ENCODE measurements at places on chromosomes 2 and 18.

DNA sequence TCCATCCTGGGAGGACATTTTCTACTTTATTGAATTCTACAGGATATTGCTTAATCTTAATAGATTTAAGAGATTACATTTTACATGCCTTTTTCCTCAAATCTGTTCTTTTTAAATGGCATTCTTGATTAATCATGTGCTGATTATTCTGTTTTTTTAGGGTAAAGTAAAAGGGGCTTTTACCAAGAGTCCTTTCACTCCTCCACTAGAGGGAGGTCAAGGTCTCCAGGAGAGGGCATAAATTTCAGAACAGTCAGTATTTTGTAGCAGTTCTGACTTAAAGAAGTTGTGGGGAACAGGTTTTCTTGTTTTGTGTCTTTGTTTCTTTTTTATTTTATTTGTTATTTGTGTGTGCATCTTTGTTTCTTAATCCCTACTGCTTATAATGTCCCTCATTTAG is 25.4 kb downstream of the WDR75 start:
- no peak for DNase-seq

DNA sequence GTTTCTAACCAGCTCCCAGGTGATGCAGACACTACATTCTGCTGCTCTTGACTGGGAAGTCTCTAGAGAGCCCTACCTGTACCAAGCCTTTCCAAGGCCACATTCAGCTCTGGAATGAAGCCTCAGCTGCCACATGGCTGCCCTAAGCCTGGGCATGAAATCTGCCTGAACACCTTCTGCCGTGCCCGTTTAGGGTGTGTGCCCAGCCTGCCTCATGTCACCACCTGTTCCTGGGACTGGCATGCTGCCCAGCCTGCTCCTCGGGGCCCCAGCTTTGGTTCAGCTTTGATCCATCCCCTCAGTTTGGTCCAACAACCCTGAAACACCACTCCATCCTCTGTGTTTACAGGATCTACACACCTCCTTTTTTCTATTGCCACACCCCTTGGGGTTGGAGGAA is 210.9 kb downstream of the L3MBTL4 start:
- DNase-seq = no peak

GRCh38 chr2:65620524-65620923 is 188.1 kb upstream of the SPRED2 start:
- DNase-seq = no peak

DNA sequence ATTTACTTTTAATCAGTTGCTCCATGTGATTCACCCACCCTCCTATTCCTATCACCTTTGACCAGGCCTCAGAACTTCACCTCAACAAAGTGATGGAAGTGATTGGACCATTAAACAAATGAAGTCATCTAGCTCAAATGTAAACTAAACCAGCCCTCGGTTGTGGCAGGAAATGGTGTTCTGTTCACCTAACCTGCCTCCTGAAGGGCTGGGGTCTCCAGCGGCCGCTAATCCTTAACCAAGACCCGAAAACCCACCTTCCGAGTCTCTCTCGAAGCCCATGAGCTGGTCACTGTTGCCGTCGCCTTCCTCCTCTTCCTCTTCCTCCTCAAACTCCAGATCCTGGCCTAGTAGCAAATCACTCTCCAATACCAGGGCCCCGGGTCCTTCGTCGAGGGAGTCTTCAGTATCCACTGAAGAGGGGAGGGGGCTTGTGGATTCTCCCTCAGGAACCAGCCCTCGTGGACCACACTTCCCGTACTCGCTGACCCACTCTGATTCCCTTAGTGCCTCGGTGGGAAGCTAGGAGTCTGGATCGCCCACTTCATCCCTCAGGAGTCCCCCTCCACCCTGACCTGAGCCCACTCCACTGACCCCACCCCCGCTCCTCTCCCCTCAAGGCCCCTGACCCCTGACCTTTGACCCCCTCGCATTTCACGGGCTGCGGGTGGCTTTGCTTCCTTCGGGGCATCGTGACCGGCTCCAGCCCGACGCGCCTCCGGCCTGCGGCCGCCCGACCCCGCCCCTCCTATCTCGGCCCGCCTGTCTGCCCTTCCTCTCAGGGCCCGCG is 503 bp downstream of the ZNF513 start:
- DNase-seq = no peak

DNA sequence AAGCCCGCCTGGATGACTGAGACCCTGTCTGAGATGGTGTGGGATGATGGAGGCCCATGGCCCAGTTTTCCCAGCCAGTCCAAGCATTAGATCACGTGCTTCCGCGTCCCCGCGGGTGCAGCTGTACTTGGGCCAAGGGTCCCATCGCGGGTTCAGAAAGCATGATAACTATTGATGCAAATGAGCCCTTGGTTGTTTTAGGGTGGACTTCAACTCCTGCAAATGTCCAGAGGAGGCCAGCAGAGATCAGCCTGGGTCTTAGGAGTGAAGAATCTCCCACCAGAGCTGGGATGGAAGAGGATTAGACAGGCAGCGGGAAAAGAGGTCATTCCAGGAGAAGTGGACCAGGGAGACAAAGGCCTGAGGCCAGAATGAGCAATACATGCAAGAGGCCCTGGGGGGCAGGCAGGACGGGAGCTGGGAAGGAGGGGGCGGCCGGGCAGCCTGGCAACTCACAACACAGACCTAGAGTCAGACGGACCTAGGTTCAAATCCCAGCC is 89.9 kb upstream of the TMEM247 start:
- no peak for DNase-seq

DNA sequence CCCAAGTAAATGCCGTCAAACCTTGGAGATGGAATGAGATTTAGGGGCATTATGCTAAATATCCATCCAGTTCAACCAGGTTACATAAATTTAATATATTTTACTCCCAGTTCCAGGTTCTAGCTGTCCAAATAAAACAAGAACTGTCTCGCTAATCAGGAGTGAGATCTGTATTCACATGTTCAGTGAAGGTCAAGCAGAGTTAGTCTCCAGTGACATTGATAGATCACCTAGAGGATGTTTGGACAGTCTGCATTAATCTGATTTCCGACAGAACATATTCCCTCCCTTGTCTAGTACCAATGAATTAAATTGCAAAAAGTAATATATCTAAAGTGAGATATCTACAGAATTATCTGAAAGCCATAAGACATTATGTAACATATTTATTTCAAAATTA is 979.4 kb upstream of the CNTNAP5 start:
- no peak for DNase-seq

GRCh38 chr2:166419616-166419934 is 43.8 kb upstream of the SCN9A start:
- no peak for DNase-seq

GRCh38 chr18:63860531-63860930 is 27.0 kb upstream of the SERPINB2 start:
- no peak for DNase-seq

DNA sequence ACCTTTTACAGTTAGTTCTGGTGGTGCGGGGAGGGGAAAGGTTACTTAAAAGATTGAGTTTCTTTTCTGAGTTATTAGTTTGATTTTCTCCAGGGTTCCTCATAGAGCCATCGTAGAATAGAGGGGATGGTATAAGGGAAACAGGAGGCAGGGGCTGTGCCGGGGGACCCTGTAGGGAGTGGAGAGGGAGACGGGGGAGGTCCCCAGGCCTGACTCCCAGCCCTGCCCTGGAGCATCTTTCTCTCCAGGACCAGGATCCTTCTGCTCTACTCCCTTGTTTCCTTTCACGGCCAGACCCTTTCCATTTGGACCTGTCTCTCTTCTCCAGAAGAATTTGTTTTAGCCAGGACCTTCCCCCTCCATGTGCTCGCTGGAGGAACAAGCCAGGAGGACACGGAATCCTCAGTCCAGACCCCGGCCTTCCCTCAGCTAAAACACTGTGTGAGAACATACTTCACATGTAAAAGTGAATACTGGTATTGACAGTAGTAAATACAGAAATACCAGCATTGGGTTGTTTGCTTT is 35.4 kb downstream of the DGKD start:
- no peak for DNase-seq

GRCh38 chr2:241598487-241598886 is 38.5 kb downstream of the THAP4 start:
- no peak for DNase-seq

DNA sequence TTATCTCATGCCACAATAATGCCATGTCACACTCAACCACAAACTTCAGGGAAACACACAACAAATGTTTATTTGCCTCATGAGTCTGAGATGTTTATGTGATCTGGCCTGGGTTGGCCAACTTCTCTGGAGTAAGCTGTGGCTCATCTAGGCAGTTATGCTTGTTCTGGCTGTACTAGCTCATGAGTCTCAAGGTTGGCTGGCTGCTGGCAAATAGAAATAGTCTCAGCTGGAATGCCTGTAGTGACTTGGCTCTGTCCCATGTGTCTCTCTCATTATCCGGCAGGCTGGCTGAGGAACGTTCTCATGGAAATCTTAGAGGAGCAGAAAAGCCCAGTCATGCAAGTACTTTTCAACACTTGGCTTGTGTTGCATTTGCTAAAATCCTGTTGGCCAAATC is 234.9 kb upstream of the CDH2 start:
- DNase-seq = no peak

GRCh38 chr2:148552675-148553331 is 91.7 kb upstream of the EPC2 start:
- DNase-seq = peak; percentile 40

DNA sequence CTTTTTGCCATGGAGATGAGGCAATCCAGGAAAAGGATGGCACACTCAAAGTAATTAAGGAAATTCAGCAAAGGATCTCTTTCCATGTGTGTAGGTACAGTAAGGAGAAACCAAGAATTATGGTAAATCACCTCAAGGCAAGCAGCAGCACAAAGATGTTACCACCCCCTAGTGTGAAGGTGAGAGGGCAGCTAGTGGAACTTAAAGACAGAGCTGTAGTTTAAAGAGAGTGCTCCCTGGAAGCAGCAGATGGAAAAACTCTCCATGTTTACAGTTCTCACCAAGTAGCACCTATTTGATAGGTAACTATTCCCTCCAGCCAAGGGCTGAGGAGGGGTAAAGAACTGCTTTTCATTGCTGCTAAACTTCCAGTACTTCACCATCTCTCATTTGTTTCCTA is 860.4 kb upstream of the CRIM1 start:
- no peak for DNase-seq

DNA sequence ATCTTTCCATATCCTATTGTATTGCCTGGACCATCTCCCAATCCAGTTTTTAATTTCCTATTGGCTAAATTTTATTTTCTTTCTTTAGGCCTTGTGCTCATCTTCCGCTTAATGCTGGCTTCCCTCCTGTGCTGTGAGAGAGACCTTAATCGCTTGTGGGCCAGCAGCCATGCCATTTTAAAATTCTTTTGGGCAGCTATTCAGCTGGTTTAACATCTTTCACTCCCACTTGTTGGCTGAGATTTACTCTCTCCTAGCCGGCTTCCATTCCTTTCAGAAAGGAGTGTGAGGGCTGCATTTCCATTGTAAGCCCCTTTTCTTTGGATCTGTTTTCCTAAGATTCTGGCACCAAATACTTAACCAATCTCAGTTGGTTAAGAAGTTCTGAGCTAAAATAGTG is 140.9 kb upstream of the RASGRP3 start:
- DNase-seq = no peak

GRCh38 chr2:30398084-30398873 is 48.8 kb upstream of the LCLAT1 start:
- DNase-seq = no peak

GRCh38 chr2:47277187-47277586 is 122.1 kb upstream of the STPG4 start:
- no peak for DNase-seq

- DNase-seq = no peak
Measured at GRCh38 chr2:3475771-3476170, 43.6 kb downstream of the ADI1 start.

DNA sequence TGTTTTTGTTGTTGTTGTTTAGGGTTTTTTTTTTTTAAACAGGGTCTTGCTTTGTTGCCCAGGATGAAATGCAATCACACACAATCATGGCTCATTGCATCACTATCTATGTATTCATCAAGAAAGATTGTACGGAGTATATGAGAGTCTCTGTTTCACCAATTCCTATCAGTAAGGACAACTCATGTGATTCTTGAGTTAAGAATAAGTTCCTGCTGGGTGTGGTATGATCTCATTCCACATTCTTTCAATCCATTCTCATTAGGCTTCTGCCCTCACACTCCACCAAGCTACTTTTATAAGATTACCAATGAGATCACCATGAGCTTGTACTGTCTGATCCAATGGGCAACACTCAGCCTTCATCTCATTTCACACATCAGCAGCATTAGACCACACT is 9.1 kb upstream of the AP1S3 start:
- no peak for DNase-seq

DNA sequence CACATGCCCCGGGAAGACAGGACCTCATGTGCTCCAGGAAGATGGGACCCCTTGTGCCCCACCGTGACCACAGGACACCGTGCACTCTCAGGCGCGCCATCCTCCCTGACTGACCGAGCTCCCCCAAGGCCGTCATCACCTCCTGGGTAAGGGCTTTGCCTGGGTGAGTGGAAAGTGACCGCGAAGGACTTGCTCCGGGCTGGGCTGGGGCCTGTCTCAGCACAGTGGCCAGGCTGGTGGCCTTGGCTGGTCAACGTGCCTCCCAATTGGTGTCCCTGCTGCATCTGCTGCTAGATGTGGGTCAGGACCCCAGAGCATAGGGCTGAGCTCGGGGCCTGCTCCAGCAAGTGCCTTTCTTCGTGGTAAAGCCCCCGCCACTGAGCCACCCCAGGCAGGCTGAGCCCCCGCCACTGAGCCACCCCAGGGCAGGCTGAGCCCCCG is 69.7 kb upstream of the CTDP1 start:
- no peak for DNase-seq

DNA sequence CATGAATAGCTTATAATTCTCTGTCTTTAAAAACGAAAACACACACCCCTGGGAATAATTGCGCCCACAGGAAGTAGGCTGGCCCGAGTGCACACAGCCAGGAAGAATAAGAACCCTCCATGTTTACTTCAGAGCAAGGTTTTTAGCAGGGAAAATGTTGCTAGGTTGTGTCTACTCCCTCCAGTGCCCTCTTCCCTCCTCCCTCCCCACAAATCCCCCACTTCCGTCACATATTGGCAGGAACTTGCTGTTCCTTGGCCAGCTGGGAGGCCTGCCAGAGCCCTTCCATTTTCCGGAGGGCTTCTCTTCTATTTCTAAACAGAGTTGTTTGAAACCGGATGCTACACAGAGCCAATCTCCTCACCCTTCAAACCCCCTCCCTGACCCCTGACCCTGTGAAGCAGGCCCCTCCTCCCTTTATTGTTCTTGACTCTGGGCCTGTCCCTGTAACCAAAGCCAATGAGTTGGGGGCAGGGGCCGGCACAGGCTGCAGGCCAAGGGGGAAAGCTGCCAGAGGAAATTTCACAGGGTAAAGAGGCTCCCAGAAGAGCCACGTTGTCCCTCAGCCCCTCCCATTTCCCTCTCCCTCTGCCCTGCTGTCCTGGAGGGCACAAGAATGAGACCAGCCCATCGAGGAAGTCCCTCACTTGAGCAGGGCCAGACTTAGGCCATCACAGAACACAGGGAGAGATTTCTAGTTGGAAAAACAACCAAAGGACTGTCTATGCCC is 49.8 kb upstream of the LGALSL start:
- no peak for DNase-seq

- no peak for DNase-seq
Measured at GRCh38 chr2:107634172-107634571, 192.5 kb upstream of the RGPD4 start.

- no peak for DNase-seq
Measured at GRCh38 chr2:18503376-18504228, 56.9 kb downstream of the RDH14 start.

Data from activated CD4-positive, alpha-beta T cell treated with anti-CD3 and anti-CD28 coated beads for 4 hours (primary cell).